ENCODE measurements at places on chromosomes 11 and 22. TPM values are rescaled to one million over a fixed set of nuclear protein-coding genes. Genes with fewer than 3 reads are reported as not detected.

The LINC01488 gene
- not detected for total RNA-seq

The FAT3 gene
- 0.28 TPM for total RNA-seq

The C11orf87 gene
- total RNA-seq: not detected

The MS4A12 gene
- total RNA-seq: not detected
